ENCODE measurements at places on chromosomes 13 and 19.
A peak's percentile ranks its signal among the peaks of the same experiment; 100 is the strongest.

DNA sequence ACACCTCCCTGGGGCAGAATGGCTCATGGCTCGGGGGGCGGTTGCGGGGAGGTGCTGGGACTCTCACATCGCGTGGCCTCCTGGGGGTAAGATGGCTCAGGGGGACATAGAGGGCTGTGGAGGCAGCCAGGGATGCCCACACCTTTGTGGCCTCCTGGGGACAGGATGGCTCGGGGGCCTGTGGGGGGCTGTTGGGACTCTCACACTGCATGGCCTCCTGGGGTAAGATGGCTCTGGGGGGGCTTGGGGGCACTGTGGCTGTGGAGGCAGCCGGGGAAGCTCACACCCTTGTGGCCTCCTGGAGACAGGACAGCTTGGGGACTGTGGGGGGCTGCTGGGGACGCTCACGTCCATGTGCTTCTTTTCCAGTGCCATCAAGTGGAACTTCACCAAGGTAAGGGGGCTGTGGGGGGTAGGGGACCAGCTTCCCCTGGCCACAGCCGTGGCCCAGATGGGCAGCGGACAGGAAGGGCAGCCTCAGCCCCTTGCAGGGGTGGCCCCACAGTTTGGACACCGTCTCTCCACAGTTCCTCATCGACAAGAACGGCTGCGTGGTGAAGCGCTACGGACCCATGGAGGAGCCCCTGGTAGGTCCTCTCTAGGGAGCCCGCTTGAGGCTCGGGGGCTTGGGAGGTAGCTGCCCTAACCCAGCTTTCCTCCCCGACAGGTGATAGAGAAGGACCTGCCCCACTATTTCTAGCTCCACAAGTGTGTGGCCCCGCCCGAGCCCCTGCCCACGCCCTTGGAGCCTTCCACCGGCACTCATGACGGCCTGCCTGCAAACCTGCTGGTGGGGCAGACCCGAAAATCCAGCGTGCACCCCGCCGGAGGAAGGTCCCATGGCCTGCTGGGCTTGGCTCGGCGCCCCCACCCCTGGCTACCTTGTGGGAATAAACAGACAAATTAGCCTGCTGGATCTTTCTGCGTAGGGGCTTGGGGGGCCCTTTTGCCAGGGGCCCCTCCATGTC, 2.4 kb downstream of the GPX4 start:
- DNase-seq, result no peak

DNA sequence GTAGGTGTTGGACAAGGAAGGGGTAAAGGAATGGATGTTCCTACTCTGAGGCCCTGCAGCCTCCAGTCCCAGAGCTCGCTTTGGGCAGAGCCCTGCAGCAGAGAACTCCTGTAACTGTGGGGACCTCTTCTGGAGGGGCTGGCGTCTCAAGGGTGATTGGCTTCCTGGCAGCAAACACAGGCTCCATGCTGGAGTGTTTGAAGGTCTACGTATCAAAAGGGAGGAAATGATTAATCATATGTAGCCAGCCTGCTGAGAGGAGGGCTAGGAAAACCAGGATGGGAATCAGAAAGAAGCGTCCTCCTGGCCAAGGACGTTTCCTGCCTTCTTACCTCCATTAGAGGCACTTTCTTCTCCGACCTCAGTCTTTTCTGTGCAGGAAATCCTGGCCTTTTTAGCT, 208.5 kb downstream of the TSHZ3 start:
- DNase-seq, result peak; percentile 62

GRCh38 chr19:56835401-56835800, 5.1 kb downstream of the PEG3 start:
- no peak for DNase-seq

GRCh38 chr13:100478107-100478809, 110.3 kb downstream of the GGACT start:
- DNase-seq, result no peak

DNA sequence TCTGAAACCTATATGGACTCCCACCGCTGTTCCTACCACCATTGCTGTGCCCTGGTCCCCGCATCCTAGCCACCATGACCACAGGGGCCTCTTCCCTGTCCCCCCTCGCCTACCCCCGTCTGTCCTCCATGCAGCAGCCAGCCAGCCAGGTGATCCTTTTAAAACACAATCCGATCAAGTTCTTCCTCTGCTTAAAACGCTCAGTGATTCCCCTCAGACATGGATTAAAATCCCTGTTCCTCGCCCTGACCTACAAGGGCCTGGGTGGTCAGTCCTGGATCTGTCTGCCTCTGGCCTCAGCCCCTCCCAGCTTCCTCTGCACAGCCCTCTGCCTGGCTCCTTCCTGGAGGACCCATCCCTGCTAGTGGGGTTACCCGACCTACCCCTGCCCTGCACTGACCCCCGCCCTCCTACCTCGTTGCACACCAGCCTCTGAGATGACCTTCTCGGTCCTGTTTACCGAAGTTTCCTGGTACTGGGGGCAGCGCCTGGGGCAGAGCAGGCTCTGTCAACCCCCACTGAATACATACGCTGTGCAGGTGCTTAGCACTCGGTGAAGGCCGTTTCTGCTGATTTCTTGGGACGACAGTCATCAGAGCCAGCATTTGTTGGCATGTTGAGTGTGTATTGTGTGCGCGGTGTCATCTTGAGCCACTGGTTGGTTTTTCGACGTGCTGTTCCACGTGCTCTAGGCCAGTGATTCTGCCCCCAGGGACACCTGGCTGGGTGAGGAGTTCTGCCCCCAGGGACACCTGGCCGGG, 14.7 kb upstream of the LENG8 start:
- no peak for DNase-seq

DNA sequence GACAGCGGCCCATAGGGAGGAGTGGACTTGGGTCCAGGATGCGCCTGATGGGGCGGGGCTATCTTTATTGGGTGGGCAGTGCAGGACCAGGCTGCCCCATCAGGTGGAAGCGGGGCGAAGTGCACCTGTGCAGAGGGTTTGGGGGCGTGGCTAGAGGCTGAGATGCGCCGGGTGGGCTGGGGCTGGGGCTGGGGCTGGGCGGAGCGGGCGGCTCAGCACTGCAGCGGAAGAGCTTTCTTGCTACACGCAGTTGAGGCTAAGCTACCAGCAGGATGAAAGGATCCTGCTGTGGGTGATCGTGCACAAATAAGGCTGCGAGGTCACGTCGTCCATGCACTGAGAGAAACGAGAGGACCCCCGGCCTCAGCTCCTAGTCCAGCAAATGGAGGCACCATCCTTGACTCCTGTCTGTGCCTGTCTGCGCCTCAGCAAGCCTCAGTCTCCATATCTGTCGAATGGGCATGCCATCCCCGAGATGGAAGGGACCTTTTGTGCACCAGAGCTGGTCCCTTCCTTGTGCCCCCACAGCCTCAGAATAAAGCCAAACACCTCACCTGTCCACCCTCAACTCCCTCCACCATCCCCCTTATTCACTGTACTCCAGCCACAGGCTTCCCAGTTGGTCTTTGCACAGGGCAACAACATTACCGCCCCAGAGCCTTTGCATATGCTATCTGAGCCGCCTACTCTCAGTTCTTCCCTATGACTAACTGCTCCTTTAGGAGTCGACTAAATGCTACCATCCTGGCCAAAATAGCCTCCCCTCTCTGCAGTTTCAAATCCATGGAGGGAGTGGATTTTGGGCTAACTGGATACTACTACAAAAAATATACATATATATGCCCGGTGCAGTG, 21.0 kb upstream of the HOMER3 start:
- no peak for DNase-seq
